Stimulated activated CD4-positive, alpha-beta T cell treated with anti-CD3 and anti-CD28 coated beads, Interleukin-4, amount 100 ng/mL, for 24 hours (primary cell): ENCODE measurements at places on chromosomes 13 and 19.

DNA sequence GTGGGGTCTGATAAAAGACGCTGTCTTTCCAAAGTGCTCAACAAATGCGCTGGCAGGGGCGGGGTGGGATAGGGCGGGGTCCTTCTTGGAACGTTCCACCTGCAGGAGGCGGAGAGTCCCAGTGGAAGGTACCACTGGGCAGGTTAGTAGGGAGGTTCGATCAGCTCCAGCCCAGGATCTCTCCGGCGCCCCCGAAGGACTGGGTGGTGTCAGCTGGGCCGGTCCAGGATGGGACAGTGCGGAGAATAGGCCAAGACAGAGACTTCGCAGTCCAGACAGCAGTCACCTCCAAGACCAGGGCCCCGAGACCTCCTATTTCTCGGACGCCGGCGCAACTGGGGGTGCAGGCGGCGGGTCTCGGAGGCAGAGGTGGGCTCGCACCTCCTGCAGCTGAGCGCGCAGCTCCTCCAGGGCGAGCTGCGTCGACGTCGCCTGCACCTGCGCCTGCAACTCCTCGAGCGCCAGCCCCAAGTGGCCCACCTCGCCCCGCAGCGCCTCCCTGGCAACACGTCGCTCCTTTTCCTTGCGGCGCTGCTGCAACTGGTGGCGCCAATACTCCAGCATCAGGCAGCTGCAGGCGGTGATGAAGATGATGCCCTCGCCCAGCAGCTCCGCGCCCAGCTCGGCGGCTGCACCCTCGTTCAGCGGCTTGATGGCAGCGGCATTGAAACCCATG is 21.6 kb downstream of the VASP start:
- peak; percentile 11 for DNase-seq

DNA sequence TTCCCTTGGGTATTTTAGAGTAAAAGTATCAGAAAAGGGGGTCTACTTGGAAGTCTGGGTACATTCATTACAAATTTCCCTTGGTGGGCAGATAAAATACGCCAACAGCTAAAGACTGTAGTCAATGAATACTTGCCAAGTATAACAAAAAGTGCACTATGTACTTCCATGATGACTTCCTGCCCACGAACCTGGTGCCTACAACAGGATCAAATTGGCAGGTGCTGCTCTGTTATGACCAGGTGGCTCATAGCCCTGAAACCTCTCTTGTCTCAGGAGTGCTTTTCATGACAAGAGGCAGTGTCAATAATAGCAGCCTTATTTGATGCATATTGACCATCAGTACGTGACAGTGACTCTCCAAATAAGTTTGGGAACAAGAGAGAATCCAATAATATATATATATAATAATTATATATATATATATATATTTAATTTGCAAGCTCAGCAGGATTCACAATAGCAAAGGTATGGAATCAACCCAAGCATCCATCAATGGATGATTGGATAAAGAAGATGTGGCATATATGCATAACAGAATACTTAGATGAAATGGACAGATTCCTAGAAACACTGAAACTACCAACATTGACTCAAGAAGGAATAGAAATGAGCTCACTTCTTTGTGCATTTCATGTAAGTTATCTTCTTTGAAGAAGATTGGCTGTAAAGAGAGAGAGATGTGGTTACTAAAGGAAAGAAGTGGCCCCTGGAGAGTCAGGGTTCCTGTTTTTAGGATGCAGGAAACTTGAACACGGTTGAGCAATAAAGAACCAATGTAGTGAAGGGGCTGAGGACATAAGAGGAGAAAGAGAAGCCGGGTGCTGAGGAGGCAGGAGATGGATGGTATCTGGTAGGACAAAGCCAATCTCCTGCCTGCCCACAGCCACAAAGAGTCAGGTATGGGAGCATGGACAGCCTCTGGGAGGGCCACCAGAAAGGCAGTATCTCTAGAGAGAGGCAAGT is 52.0 kb upstream of the GTF2F2 start:
- no peak for DNase-seq

- DNase-seq = no peak
Measured at GRCh38 chr19:9009935-9010651, at the start of gene MUC16. Gene MUC16 (minus strand): TSS chr19:9010409.

GRCh38 chr13:74641586-74641985 is 507.4 kb upstream of the KLF12 start:
- DNase-seq = no peak

DNA sequence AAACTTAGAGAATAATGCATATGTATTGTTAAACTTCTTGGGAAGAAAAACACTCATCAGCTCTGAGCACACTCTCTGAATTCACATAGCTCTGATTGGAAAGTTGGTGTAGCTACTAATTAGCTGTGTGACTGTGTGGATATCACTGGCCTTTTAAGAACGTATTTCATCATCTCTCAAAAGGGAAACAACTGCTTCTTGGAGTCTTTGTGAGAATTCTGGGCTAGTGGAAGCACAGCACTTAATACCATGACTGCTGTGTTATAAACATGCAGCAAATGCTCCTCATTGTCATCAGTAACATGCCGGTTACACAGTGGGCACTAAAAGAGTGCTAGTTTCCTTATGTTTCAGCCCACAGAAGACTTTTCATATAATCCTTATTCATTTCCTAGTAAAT is 220.9 kb upstream of the CSNK1A1L start:
- no peak for DNase-seq

DNA sequence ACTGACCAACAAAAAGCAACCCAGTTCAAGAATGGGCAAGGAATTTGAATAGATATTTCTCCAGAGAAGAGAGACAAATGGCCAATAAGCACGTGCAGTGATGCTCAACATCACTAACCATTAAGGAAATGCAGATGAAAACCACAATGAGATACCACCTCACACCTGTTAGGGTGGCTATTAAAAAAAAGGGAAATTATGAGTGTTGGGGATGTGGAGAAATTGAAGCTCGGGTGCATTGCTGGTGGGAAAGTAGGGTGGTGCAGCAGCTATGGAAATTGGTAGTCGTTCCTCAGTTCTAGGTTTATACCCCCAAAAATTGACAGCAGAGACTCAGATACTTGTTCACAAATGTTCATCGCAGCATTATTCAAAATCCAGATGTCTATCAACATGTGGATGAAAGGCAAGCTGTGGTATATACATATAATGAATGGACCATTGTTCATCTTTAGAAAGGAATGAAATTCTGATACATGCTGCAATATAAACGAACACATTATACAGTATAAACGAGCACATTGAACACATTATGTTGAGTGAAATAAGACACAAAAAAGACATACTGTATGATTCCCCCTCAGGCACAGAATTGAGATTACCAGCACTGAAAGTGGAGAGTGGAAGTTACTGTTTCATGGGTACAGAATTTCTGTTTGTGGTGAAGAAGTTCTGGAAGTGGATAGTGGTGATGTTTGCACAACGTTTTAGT is 927 bp downstream of the CHAMP1 start:
- DNase-seq = no peak

GRCh38 chr19:7238051-7238450 is 56.2 kb downstream of the INSR start:
- no peak for DNase-seq

- DNase-seq = no peak
Measured at GRCh38 chr13:113730258-113730691, 28.8 kb upstream of the TMEM255B start.

DNA sequence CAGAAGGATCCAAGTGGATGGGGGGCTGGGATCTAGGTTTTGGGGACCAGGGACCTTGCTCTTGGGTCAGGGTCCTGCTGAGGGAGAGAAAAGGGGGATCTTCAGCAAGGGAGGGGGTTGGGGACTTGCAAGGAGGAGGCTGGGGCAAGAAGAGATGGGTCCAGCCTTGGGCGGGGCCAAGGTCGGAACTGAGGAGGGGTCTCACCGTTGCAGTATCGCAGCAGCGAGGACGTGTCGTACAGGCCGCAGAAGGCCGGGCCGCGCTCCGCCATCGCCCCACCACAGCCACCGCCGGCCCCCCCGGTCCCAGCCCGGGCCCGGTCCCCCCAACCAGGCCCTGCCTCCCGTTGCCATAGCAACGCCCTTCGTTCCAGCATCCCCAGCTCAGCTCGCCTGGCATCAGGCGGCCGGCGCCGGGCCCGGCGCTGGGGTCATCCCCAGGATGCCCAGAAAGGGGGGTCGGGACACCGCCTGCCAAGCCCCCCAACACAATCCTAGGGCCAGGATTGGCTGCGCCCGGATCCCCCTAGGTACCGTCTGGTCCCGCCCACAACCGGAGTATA is 6.0 kb upstream of the EML2 start:
- no peak for DNase-seq

DNA sequence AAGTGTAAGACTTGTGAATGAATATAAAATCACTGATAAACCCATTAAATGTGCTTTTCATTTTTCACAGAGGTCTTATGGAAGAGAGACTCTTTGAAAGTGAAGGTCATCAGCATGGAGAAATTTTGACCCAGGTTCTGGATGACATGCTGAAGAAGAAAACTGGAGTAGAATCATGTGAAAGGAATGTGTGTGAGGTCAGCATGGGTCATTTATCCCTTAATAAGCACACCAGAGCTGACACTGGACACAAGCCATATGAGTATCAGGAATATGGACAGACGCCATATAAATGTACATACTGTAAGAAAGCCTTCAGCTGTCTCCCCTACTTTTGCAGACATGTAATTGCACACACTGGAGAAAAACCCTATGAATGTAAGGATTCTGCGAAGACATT is 29.0 kb downstream of the ZNF20 start:
- no peak for DNase-seq

DNA sequence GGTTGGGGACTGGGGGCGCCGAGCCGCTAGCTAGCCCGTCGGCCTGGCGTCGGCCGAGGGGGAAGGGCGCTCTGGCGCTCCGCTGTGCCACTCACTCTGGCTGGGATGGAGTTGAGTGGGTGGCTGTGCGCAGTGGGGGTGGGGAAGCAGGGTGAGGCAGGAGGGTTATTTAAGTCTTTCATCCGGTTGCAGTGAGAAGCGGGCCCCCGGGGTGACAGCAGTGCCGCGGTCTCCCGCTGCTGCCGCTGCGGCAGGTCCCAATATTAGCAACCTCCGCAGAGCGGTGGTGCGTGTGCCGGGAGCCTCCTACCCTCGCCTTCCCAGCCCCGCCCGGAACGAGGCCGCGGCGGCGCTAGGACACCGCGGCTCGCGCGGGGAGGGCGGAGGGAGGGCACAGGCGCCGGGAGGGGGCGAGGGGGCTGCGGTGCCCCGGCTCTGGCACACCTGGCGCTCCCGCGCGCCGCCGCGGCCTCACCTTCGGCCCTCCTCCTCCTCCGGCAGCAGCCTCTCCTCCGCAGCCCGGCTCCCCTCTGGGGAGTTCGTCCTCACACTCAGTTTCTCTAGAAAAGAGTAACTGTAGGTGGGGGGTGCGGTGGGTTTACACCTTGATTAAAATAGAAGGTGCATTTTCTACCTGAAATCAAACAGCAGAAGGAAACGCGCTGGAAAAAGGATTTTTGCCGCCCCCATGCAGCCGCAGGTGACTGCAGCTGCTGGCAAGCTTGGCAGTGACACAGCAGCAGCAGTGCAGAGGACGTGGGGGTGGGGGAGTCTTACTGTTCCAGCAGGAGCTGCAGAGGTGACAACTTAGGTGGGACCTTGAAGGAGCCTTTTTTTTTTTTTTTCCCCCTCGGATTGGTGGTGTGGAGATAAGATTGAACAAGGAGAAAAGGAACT is 4.5 kb downstream of the FGF9 start:
- peak; percentile 47 for DNase-seq

DNA sequence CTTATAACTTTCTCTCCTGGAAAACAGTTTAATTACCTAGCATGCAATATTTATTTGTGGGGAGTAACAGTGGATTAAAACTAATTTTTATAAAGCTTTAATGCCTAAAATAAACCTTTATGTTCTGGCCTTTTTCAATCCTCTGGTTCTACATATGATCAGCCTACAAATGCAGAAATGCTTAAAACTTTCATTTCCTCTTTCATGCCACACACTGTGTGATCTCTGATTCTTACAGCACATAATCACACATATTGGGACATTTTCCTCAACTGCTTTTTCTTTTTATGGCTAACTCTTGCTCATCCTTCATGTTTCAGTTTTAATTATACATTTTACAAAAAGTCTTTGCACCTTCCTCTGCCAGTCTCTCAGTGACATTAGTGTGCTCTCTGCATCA is 910.8 kb upstream of the SLITRK6 start:
- no peak for DNase-seq

DNA sequence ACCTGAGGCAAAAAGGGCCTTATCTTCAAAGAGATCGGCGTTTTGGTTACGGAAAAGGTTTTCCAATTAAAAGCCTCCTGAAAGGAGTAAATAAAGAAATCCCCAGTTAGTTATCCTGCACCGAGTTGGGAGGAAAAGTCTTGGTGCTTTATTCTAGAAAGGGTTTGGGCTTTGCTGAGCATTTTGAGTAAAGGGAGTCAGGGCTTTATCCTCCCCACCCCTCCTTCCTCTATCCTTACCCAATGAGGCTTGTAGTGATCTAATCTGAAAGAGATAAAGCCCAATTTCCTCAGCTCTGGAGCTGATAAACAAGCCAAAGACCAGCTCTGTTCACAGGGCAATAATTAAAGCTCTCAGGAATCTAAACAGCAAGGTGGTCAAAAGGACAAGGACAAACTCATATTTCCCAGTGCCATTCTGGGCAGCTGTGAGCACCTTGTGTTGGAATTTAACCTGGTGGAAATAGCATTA is 188.9 kb upstream of the TSC22D1 start:
- DNase-seq = no peak
